ENCODE measurements at places on chromosomes 7 and 10.

DNA sequence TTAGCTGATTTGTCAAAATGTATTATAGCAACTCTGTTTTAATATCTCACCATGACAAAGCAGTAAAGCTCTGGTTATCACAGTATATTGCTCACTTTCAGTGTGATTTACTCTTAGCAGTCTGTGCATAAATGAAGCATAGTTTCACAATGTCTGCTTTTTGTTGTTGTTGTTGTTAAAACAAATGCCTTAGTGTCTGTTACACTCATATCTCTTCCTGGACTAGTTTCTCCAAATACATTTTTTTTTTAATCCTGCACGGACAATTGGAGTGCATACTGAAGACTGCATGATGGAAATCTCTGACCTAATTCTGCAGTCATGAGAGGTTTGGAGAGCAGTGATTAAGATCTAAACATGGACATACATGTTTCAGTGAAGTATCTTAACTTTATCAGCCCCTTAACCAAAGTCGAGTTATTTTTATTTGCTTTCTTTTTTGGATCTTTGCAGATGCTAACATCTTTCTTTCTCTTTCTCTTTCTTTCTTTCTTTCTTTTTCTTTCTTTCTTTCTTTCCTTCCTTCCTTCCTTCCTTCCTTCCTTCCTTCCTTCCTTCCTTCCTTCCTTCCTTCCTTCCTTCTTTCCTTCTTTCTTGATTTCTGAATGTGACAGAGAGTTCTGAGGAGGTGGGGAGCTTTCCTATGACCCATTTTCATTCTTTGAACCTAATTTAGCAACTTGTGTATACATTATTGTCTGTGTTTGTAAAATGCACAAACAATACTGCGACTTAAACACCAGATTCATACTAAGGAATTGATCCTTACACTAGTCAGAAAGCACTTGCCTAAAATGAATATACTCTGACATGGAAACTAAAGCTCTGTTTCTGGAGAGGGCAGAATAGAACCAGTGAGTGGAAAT, 161.5 kb upstream of the AGR3 start:
- DNase-seq: no peak

DNA sequence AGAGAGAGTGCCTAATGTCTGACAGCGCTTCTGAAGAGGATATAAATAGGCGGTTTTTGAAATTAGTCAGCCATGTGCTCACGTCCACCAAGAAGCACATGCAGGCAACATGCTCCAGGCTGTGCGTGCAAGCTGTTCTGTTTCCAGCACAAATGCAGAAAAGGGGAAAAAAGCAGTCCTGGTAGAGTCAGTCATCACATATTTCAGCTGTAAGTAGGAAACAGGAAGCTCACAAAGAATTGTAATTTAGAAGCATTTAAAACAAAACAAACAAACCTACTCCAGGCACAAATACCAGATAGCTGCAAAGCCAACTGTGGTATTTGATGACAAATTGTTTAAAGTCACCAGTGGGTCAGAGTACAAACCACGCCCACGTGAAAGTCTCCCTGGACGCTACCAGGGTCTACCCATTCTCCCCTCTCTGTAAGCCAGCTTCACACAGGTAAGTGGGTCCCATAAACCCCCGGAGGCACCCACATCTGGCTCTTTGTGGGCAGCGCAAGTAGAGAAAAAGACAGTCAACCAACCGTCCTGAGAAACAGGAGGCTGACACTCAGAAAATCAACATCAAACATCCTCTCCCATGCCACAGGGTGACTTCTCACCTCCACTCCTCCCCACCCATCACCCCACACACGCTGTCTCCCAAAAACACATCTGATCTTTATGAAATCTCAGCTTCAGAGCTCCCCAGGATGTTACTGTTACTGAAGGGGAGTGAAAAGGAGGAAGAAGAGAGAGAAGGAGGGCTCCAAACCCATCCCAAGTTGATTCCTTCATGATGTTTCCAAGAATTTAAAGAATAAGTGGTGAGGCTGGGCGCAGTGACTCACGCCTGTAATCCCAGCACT, 186.4 kb downstream of the FAM107B start:
- DNase-seq: no peak

GRCh38 chr7:27575613-27576012, 87.1 kb downstream of the HIBADH start:
- no peak for DNase-seq

DNA sequence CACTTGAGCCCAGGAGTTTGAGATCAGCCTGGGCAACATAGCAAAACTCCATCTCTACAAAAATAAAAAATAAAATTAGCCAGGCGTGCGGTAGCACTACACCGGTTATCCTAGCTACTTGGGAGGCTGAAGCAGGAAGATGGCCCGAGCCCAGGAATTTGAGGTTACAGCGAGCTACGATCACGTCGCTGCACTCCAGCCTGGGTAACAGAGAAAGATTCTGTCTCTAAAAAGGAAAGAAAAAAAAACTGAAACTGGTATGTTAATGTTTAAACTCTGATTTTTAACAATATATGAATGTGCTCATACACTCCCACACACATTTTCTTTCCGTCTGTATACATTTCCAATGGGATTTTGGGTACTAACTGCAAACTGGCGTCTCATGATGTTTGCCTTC, 140.6 kb upstream of the KMT2E start:
- no peak for DNase-seq

- no peak for DNase-seq
Measured at GRCh38 chr7:139798892-139799291, 21.1 kb upstream of the HIPK2 start.

Data from cerebellar nuclear complex (tissue), 1 donor.